ENCODE measurements at places on chromosomes 4 and X.

- no peak for DNase-seq
Measured at GRCh38 chr4:126427853-126428252, 1113.1 kb downstream of the FAT4 start.

DNA sequence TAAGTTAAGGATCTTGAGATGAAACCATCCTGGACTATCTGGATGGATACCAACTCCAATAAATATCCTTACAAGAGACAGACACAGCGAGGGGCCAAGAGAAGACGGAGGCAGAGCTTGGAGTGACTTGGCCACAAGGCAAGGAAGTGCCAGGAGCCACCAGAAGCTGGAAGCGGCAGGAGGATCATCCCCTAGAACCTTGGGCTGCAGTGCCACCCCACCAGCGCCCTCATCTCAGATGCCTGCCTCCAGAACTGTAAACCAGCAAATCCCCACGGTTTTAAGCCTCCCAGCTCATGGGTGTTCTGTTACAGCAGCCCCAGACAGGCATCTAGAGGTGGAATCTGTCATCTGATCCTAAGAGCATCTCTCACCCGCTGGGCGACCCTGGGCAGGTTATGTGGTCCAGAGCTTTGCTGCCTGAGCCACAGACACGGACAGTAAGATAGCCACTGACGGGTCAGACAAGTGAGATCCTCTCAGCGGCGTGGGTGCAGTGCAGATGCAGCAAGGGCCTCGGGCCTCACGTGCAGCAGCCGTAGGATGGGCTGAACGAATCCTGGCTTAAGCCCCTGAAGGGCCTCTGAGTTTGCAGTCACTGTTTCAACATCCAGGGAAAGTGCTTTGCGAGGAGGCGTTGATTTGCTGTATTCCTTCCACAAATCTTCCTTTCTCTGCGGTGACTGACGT lies 25.1 kb upstream of the MXD4 start:
- peak; percentile 67 for DNase-seq

DNA sequence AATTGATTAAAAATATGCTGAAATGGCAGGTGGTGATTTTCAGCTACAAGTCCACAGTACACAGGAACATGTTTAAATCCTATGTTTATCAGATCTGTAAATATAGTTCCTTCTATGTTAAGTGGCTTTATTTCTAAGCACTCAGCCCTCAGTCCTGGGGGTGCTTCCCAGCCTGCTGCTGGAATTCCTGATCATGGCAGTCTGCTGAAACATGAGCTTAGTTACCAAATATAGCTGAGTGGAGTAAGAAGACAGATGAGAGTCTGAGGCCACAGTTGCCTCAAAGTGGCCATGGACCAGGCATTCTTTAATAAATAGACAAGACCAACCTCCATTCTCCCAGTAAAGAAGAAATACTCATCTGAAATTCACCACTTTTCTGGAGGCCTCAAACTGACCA lies 17.1 kb upstream of the DDX60 start:
- DNase-seq = no peak

- DNase-seq = no peak
Measured at GRCh38 chr4:56937262-56937661, 29.6 kb downstream of the REST start.

DNA sequence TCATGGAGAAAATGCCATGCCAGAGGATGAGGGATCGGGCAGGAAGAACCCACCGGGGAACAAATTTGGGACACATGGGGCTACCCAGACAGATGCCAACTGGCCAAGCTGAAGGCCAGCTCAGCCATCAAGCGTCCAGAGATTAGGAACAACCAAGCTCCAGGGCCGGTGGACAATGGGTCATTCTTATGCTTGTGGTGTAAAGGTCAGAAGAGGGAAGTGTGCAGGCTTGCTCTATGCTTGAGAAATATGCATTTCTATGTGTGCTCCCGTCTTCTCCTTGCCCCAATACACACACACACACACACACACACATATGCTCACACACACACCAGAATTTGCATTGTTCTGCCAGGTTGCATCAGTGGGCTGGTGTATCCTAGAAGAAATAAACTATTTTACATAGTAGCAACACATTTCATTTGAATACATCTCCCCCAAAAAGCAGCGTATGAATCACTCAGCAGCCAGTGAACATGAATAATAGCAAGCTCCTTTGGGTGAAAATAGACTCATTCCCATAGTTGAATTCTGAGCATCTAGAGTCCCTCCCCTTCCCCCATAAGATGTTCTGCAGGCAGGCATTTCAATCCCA lies 201.9 kb upstream of the PPARGC1A start:
- no peak for DNase-seq

DNA sequence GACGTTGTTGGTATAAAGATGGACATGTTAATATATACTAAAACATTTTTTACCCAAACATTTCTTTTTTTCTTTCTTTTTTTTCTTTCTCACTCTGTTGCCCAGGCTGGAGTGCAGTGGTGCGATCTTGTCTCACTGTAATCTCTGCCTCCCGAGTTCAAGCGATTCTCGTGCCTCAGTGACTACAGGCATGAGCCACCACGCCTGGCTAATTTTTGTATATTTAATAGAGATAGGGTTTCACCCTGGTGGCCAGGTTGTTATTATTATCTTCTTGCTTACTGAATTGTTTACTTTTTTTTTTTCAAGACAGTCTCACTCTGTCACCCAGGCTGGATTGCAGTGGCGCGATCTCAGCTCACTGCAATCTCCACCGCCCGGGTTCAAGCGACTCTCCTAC lies 68.8 kb downstream of the HOPX start:
- no peak for DNase-seq

GRCh38 chrX:20046864-20047263 lies 56.0 kb upstream of the BCLAF3 start:
- no peak for DNase-seq

GRCh38 chr4:3030566-3031356 lies 43.6 kb downstream of the HTT-AS start:
- no peak for DNase-seq

- DNase-seq = no peak
Measured at GRCh38 chr4:148126825-148127224, 315.4 kb downstream of the NR3C2 start.

GRCh38 chr4:154208424-154208823 lies 283.2 kb downstream of the DCHS2 start:
- DNase-seq = no peak

GRCh38 chr4:151961456-151961855 lies 200.6 kb upstream of the GATB start:
- DNase-seq = no peak

GRCh38 chrX:120653000-120653399 lies 23.1 kb upstream of the C1GALT1C1 start:
- no peak for DNase-seq

DNA sequence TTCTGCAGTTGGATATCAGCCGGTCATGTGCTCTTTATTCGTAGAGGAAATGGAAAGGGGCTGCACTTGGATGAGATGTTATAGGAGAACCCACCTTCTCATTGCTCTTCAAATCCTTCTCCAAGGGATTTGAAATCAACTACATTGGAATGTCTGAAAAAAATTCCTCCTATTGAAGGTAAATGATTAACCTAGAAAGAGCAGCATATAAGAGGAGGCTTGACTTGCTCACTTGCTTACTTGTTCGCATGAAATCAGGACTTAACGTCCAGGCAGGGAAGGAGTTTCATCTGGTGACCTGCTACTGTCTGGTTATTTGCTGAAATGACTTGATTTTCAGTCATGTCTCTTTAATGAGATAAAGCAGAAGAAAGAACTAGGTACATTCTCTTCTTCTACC lies 338.4 kb upstream of the NOCT start:
- no peak for DNase-seq

- no peak for DNase-seq
Measured at GRCh38 chr4:130214268-130214667, 1118.3 kb downstream of the C4orf33 start.

- DNase-seq = no peak
Measured at GRCh38 chrX:119647552-119648420, 41.6 kb upstream of the NKRF start.
